IgD-negative memory B cell (primary cell): ENCODE measurements at places on chromosomes 2 and 18. TPM values are rescaled to one million over a fixed set of nuclear protein-coding genes. Genes with fewer than 3 reads are reported as not detected.

Gene LYG2
- not detected for polyA plus RNA-seq

Gene ABCB11
- polyA plus RNA-seq: not detected

Gene COLEC12
- polyA plus RNA-seq: not detected

Gene MPV17
- 96.1 TPM for polyA plus RNA-seq

Gene HSPD1
- 92.3 TPM for polyA plus RNA-seq

Gene PFN4
- not detected for polyA plus RNA-seq

Gene ALK
- not detected for polyA plus RNA-seq

Gene CIDEA
- polyA plus RNA-seq: not detected

Gene C2orf80
- not detected for polyA plus RNA-seq

Gene CPO
- polyA plus RNA-seq: not detected

Gene PCARE
- polyA plus RNA-seq: not detected

Gene ABCG8
- polyA plus RNA-seq: not detected

Gene POU3F3
- polyA plus RNA-seq: not detected

Gene ERFE
- polyA plus RNA-seq: not detected

Gene STK11IP
- polyA plus RNA-seq: 9.2 TPM

Gene NPC1
- 10.7 TPM for polyA plus RNA-seq

Gene SCN9A
- polyA plus RNA-seq: not detected

Gene HJURP
- not detected for polyA plus RNA-seq

Gene MAL
- polyA plus RNA-seq: 10.2 TPM

Gene TNFAIP6
- polyA plus RNA-seq: not detected
